Effector CD8-positive, alpha-beta T cell (primary cell): ENCODE measurements at places on chromosomes 2 and 18.

DNA sequence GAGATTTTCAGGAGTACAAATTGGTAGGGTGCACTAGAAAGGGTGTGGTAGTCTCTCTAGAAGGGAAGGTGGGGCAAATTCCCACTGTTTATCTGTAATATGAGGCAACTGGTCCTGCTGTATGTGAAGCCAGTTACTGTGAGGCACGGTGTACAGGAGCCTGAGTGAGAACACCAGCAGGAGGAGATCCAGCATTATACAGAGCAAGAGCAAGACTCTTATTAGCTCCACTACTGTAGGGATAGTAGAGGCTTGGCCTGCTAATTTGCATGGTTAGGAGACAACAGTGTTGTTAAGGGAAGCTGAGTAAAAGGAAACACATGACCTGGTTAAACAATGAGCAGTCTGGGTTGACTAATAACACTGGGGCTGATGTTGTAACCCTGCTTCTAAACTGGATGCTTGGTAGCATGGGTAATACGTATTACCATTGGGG is 76.3 kb upstream of the WDSUB1 start:
- DNase-seq = no peak

DNA sequence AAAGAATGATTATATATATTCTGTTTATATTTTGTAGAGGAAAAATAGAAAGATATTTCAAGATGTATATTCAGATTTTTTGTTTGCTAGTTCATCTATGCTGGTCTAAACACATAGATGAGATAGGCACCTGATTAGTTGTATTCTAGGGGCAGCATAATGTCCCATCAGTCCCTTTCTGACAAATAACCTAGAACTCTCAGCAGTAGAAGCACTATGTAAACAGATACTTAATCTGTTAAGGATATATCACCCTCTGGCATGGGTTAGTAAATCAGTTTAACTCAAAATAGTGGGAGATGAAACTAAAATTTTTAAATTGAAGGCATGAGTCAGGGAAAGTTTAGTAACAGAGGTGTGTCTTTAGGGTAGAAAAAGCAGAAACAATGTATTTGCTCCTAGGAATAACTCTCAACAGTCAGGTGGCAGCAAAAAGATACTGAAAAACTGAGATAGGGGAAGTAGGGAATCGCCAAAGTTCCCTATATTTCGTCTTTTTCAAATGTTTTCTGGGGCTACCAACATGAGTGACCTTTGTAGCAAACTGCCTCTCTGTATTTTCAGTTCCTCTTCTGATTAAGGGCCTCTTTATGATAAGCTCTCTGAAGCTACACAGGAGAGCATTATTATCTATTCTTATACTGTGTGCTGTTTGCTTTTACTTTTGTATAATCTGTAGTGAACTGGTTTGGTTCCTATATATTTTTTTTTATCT is 5.7 kb downstream of the PPP1R1C start:
- DNase-seq = no peak

DNA sequence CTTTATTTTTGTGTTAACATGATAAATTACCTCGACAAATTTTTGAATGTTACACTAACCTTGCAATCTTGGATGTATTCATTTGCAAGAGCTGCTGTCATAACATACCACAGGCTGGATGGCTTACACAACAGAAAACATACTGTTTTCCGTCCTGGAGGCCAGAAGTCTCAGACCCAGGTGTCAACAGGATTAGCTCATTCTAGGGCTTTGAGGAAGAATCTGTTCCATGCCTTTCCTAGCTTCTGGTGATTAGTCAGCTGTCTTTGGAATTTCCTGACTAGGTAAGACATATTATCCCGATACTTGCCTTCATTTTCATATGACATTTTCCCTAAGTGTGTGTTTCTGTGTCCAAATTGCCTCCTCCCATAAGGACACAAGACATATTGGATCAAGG is 188.6 kb upstream of the CDH19 start:
- no peak for DNase-seq

GRCh38 chr2:96642564-96643360 is at the start of gene FER1L5:
Gene FER1L5 (plus strand): TSS chr2:96642764. CDS start chr2:96642837, 73 bp downstream.
- no peak for DNase-seq

- no peak for DNase-seq
Measured at GRCh38 chr2:240876475-240877251, 8.0 kb downstream of the AGXT start.

- no peak for DNase-seq
Measured at GRCh38 chr2:48126162-48126561, 219.9 kb upstream of the FBXO11 start.

GRCh38 chr2:147524912-147525311 is 319.9 kb upstream of the ACVR2A start:
- no peak for DNase-seq

- DNase-seq = no peak
Measured at GRCh38 chr2:100589527-100589926, 26.7 kb downstream of the PDCL3 start.

- no peak for DNase-seq
Measured at GRCh38 chr18:9848170-9848879, 37.4 kb upstream of the TXNDC2 start.

DNA sequence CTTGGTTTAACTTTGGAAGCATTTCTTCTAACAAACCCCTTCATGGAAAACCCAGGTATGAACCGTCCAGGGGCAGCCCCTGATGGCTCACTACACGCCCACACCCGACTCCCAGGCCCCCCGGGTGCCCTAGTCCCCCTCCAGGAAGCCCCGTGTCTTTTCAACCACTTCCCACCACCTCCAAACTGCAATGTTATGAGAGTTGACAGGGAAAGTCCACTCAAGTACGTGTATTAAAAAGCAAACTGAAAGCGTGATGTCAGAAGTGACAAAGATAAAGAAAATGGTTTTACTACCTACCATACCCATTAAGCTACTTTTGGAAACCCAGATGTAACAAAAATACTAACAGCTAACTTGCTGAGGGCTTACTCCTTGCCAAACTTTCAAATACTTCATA is 51.5 kb downstream of the L3MBTL4 start:
- DNase-seq = no peak

- no peak for DNase-seq
Measured at GRCh38 chr2:97675430-97676113, 6.1 kb downstream of the C2orf92 start.

GRCh38 chr2:86038291-86039081 is 67.2 kb downstream of the POLR1A start:
- peak; percentile 58 for DNase-seq

- no peak for DNase-seq
Measured at GRCh38 chr2:208074610-208075356, 49.5 kb upstream of the PLEKHM3 start.

DNA sequence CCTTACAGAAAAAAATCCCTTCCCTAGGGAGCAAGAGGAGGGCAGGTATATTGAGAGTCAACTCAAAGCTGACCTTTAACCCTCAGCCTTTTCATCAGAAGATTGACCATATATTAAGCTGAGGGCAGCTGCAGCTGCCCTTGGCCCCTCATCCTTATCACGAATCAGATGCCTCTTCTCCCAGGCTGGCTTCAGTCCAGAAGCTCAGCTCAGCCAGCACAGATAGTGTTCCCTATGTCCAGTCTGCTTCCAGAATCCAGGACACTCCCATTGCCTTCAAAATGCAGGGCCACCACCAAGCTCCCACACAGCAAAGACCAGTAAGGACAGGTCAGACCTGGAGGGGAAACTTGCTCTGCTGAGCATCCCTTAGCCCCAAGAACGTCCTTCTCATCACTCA is 146.1 kb downstream of the BCL11A start:
- DNase-seq = no peak

- DNase-seq = no peak
Measured at GRCh38 chr2:235286622-235287374, 207.0 kb upstream of the AGAP1 start.

- DNase-seq = no peak
Measured at GRCh38 chr18:48300463-48300961, 108.7 kb downstream of the ZBTB7C start.

GRCh38 chr18:47436871-47437270 is 185.4 kb upstream of the SKOR2 start:
- no peak for DNase-seq

- DNase-seq = no peak
Measured at GRCh38 chr2:174633623-174633930, 36.0 kb upstream of the WIPF1 start.

DNA sequence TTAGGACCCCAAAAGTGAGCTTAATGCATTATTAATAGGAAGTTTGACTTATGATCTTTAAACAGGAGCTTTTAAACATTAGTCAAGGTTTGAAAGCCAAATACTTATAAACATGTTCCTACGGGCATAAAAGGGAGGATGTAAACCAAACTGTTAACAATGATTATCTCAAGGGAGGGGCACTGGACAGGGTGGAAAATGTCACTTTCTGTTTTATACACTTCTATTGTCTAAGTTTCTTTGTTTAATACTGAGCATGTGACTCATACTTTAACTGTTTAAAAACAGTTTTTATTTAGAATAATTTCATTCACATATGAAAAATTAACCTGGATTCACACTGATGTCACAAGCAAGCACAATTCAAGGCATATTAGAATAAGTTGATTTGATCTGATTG is 18.3 kb upstream of the ITGA6 start:
- DNase-seq = no peak

DNA sequence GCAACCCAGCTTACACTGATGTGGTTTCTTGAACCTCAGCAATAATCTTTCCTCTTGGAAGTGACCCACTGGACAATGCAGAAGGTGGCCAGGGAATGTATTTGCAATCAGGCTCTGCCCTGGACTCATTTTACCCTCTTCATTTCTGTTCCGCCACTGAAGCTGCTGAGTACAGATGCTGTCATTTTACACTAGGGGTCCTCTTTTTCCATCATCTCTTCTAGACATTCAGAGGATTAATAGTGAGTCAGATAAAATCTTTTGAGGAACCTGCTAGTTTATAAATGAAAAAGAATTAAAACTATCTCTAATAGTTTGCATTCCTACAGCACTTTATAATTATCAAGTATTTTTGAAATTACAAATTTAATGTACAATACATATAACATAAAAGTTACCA is 87.9 kb upstream of the PNPT1 start:
- DNase-seq = no peak

- no peak for DNase-seq
Measured at GRCh38 chr2:11839916-11840315, 93.5 kb downstream of the LPIN1 start.

GRCh38 chr18:59878644-59879043 is 21.2 kb upstream of the PMAIP1 start:
- no peak for DNase-seq

DNA sequence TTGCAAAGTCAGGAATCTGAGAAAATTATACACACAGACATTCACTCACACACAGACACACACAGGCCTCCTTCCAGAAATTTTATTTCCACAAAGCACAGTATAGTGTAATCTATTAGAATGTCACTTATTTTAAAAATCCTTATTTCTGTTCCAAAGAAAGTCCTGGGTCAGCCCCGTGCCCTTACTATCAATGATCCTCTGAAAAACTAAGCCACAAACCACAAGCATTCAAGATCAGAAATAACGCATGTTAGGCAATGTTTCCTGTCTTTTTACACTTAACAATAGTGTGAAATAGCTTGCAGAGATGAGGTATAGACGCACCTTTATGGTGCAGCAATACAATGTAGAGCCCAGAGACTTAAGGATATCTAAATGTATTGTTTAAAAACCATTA is 25.8 kb downstream of the TBC1D8 start:
- no peak for DNase-seq

DNA sequence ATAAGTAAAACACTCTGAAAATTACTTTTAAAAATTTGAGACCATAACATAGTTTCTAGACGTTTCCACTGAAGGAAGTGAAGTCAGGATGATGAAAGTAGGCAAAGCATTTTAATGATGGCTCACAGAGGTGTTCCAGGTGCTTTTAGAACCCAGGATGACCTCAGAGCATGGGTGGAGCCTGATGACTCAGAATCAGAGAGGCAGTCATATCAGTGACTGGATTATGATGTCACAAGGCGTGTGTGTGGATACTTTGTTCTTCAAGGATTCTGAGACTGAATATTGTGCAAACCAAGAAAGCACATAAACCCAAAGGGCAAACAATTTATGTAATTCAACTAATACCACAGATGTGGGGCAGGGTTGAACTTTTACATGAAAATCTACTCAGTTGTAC is 208.0 kb upstream of the FBXO11 start:
- DNase-seq = no peak

GRCh38 chr2:231397011-231397927 is 1.8 kb downstream of the B3GNT7 start:
- no peak for DNase-seq

GRCh38 chr18:72470391-72470790 is 73.8 kb downstream of the CBLN2 start:
- no peak for DNase-seq

DNA sequence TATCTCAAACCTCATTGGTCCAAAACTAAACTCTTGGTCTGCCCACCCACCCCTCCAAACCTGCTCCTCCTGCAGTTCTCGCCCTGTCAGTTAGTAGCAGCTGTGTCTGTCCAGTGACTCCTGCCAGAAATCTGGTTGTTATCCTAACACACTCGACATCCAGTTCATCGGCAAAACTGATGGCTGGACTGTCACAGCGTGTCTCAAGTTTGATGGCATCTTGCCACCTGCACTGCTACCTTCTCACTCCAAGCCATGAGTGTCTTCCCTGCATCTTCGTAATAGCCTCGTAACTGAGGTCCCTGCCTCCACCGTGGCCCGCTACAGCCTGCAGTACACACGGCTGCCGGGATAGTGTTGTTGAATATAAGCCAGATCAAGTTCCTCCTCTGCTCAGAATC is 470.1 kb upstream of the RAB12 start:
- DNase-seq = no peak

- DNase-seq = no peak
Measured at GRCh38 chr18:54279477-54280219, 10.3 kb downstream of the POLI start.

DNA sequence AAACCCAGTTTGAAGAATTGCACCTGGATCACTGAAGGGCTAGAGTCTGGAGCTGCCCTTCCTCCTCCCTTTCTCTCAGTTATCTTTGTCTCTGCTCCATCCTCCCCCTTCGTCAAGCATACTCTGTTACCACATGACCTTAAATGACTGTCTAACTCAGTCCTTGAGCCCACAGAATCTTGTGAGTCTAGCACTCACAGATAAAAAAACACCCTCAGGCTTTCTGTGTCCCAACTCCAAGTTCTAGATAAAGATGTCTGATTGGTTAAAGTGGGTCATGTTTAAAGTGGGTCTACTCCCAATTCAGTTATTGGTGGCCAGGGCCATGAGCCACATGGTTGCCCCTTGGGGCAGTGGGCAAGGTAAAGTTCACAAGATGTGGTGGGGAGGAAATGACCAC is 53.5 kb upstream of the CYP1B1 start:
- DNase-seq = no peak

DNA sequence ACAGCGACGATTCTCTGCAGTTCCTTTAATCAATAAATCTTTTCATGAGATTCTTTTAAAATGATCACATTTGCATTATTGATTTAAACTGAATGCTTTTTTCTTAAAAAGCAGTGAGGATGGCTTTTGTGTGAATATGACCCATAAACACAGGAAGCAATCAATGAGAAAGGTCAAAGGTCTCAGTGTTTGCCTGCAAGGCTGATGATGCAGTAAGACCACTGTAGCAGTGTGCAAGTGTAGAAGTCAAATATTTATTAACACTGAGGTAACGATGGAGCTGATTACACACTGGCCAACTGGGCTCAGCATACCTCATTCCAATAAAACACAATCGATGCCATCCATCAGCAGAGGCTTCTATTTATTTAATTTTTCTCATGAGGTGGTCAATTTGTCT is 633.5 kb downstream of the DCDC2C start:
- DNase-seq = no peak
